ENCODE measurements at places on chromosomes 2 and 18. TPM values are rescaled to one million over a fixed set of nuclear protein-coding genes. Genes with fewer than 3 reads are reported as not detected.

Gene EHD3
- 5.8 TPM for total RNA-seq

Gene KIAA2012
- not detected for total RNA-seq

Gene LBH
- total RNA-seq: 121 TPM

DNA sequence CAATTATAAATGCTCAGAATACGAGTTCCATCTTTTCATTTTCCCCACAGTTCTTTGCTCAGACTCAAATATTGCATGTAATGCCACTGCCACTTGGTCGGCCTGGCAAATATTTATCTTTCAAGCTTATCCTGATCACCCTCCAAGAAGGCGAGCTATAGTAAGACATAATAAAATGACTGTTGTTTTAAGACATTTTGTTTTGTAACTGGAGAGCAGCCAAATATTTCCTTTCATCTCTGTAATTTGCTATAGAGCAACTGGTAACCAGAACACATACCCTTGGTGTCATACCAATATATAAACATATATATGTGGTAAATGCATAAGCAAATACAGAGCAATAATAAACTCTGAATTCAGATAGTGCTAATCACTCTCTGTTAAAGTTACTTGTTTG, 7.3 kb upstream of the ATL2 start:
- DNase-seq: no peak

DNA sequence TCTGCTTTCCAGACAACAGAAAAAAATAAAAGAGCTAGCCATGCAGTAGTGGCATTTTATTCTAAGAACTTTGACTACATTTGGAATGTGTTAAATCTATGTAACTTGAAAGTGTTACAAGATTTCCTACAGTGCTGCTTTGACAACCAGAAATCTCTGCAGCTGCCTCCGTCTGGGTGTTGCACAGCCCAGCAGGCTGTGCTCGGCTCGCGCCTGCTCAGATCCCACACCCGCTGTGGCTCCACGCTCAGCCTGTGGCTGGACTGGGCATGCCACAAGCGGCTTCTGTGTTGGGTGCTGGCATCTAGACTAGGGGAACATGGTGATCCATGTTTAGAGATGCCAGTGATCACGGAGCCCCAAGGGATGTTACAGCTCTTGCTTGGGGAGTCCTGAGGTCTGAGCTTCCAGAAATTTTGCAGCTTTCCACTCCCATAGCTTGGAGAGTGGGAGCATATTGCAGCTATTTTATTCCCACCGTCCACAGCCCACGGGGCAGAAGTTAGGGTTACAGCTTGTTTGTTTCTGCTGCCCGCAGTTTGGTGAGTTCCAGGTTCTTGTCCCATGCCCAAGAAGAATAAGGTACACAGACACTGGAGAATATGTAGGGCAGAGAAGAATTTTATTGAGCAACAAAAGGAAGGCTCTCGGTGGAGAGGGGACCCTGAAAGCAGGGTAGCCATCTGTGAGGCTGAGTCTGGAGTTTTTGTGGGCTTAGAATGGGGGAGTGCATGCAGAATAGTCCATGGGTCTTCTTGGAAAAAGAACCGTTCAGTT, 44.1 kb downstream of the FAM171B start:
- no peak for DNase-seq
